ENCODE measurements at places on chromosomes 13 and 19.

- DNase-seq: peak; percentile 60
These were observed 20.7 kb downstream of the SAMD4B start for GRCh38 chr19:39362682-39363657.

- no peak for DNase-seq
These were observed 7.3 kb downstream of the SGTA start for GRCh38 chr19:2775556-2776430.

GRCh38 chr13:99655351-99656091 lies 154.2 kb downstream of the TM9SF2 start:
- DNase-seq: no peak

DNA sequence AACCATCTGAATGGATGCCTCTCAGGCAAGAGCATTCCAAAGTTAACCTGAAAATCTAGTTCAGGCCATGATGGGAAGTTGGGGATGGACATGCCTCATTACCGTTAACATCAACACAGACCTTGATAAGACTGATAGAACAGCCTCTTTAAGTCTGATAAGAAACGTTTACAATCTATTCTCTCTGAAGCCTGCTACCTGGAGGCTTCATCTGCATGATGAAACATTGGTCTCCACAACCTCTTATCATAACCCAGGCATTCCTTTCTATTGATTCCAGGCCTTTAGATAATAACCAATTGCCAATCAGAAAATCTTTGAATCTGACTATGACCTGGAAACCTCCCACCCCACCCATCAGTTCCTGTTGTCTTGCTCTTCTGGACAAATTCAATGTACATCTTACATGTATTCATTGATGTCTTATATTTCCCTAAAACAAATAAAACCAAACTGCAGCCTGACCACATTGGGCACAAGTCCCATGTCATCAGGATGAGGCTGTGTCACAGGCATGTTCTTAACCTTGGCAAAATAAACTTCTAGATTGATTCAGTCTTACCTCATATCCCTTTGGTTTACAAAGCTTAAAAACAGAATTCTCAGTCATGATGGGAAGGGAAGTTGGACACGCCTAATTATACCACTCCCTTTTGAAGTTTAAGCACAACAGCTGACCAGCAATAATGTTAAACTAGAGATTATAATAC lies 843.8 kb upstream of the SPRY2 start:
- peak; percentile 10 for DNase-seq

DNA sequence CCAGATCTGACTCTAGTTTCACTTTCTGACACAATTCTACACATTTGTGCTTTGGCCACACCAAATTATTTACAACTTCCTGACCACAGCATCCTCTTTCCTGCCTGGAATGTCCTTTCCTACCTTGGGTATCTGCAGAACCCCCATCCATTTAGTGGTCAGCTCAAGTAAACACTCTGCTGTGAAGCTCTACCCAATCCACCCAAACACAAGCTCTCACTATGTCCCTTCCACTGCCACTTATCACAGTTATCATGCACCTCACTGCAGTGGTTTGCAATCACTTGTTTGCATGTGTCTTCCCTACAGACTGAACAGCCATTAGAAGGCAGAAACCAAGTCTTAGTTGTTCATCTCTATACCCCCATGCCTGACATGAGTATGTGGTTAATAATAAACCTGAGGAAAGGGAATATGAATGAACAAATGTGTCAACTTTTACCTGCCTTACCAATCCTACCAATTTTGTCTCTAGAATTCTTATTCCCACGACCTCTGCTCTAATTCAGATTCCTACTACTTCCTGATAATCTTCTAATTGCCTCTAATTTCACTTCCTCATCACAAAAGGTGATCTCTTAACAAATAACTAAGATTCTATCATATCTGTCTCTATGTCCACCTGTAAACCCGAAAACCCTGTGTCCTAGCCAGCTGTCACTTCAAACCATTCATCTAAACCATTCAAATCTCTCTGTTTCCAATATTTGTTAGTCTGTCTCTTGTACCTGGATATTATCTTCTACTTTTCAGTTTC lies 25.1 kb downstream of the LNX2 start:
- no peak for DNase-seq

DNA sequence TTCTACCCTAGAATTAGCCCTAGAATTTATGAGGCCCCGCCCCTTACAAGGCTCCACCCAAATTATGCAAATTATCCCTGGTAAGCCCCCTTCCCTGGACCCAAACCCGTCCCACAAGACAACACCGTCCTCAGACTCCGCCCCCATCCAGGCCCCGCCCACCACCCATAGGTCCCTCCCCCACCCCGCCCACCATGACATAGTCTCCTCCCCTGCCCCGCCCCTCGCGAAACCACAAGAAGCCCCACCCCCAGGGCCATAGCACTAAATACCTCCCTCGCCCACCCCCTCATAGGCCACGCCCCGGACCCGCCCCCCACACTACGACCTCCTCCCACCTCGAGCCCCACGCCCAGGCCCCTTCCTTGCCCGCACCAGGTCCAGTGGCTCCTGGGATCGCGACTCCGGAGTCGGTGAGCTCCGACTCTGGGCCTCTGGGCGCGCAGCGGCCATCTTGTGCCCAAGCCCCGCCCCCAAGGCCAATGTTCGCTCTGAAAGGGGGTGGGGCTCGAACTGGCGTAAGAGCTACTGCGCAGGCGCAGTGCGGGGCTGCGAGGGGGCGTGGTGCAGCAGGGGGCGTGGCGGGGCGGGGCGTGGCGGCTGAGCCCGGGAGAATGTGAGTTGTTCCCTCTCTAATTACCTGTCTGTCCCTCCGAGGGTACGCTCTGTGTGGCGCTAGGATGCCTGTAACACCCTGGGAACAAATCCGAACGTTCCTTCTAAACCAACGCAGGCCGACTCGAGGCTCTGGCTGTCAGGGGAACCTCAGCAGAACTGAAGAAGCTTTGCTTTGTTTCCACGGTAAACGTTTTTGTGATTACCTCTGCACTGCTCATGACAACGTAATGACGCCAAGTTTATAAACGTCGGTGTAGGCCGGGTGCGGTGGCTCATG lies at the start of gene ZNF784:
TSS of gene ZNF784 (minus strand) at position 458 of the 895 bp plus-strand sequence. CDS start at position 453, 5 bp downstream.
- DNase-seq: no peak

- DNase-seq: no peak
These were observed 88.1 kb downstream of the TSC22D1 start for GRCh38 chr13:44487989-44488388.

DNA sequence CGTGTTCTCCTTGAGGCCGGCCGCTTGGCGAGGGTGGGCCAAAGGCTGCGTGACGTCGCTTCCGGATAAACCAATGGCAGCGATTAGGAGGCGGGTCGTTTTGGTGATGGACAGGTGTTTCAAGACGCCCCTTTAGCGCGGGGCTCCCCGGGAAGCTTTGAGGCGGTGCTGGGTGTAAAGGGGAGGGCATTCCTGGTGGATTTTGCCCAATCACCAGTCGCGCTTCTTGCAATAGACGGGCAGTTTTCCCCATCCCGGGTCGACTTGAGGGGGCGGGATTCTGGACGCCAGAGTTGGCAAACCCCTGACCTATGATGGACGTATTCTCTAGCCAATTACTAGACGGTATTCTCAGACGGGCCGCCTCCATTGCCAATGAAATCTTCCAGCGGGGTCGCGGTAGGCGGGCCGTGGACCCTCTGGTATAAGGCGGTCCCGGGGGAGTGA lies 264 bp upstream of the PRMT1 start:
- peak; percentile 100 for DNase-seq

DNA sequence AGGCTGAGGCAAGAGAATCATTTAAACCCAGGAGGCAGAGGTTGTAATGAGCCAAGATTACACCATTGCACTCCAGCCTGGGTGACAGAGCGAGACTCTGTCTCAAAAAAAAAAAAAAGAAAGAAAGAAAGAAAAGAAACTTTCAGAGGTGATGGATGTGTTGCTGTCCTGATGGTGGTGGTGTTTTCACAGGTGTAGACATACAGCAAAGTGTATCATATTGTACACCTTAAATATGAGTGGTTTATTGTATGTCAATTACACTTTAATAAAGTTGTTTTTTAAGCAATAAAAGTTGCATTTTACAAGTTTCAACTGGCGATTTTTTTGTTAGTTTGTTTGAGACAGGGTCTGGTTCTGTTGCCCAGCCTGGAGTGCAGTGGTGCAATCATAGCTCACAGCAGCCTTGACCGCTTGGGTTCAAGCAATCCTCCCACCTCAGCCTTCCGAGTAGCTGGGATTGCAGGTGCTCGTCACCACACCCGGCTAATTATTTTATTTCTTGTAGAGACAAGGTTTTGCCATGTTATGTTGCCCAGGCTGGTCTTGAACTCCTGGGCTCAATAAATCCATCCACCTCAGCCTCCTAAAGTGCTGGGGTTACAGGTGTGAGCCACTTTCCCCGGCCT lies 13.5 kb upstream of the INSR start:
- no peak for DNase-seq

DNA sequence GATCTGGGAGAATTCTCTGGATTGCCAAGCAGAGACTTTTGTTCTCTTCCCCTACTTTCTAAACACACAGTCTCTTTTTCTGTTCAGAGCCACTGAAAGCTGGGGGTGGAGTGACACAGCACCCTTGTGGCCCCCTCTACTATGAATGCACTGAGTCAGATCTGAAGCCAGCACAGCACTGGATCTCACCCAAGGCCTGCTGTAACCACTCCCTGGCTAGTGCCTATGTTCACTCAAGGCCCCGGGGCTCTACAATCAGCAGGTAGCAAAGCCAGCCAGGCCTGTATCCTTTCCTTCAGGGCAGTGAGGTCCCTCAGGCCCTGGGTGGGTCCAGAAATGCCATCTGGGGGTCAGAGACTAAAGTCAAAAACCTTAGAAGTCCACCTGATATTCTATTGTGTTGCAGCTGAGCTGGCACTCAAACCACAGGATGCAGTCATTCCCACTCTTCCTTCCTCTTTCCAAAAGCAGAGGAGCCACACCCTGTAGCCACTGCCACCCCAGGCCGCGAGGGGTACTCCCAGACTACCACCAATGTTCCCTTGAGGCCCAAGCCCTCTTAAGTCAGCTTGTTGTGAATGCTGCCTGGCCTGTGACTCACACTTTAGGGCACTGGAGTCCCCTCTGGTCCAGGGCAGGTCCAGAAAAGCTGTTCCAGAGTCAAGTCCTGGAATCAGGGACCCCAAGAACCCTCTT lies 110.1 kb upstream of the RXFP2 start:
- no peak for DNase-seq

All from HS-5 (cell line).